NCI-H187 (cell line): ENCODE measurements at places on chromosomes 16 and 17.

- no peak for DNase-seq
These were observed 32.1 kb downstream of the MAP1LC3B start for GRCh38 chr16:87424266-87424665.

GRCh38 chr16:74586948-74587347 lies 20.0 kb downstream of the GLG1 start:
- no peak for DNase-seq

DNA sequence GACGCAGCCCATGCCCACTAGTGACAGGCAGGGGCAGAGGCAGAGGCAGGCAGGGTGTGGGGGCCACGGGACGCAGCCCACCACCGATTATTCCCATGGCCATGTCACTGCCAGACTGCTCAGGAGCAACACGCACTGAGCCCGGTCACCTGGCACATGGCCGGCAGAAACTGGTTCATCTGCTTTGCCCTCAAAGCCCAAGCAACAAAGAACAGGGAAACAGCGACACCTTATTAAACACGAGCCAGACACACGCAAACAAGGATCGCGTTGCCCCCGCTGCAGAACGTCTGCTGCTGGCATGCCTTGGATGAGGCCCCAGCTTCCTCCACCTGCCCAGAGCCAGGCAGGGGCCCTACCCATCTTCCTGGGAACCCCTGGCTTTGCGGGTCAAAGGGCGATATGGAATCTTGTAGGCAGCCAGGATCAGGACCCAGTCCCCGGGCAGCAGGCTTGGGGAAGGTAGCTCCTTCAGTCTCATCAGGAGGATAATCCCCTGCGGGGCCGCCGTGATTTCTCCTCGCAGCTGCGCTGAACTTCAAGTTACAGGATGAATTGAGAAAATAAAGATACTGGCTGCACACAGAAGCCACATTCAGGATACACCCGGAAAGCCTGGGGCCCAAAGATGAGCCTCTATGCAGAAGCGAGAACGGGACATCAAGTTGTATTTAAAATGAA lies 4.8 kb downstream of the TBC1D16 start:
- no peak for DNase-seq

DNA sequence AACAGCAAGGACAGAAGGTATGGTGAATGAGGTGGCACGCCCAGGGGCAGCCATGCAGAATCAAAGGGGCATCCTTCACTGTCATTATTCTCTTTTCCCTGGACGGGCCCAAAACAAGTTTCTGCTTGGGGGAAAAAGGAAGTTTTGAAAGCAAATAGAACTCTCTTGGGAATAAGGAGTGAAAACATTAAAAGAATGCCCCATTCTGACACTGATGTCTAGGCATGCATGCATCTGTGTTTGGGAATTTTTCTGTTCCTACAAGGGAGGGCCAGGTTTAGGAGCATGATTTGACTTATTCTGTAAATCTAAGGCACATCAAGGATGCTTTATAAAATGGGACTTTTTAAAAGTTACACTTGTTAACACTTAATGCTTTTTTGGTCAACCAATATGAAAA lies 34.3 kb upstream of the SLC12A3 start:
- DNase-seq: no peak

DNA sequence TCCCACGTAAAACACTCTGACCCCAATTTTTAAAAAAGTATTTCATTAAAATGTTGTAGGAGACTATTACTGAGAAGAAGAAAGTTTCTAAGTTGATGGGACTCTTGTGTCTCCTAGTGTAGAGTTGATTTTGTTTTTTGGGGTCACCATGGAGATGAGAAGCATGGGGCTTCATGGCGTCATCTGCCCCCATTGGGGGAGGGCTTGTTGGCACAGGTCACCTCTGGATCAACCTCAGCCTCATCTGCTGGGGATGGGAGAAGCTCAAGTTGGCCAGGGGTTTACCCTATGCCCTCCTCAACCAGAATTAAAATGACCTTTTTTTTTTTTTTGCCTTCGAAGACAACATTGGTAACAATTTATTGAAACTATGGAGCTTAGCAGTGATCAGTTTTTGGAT lies 28.3 kb downstream of the MSI2 start:
- no peak for DNase-seq

DNA sequence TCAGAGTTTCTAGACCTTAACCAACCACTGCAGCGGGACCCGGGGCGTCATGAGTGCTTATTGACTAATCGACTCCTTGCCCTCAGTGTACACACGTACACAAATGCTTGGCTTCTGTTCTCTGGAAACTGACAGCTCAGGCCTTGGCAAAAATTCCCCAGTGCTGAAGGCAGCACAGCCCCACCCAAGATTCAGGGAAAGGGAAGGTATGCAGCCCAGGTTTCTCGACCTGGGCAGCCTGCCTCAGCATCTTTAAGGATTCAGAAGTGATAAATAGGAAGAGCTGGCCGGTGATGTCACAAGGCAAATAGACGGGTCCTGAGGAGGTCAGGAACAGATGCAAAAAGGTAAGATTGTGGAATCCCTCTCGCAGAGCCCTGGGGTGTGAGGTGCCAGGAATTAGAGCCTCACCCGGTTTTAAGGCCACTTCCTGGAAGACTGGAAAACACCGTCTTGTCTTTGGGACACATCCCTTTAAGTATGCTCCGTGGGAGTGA lies 9.0 kb upstream of the CDH3 start:
- DNase-seq: no peak

GRCh38 chr17:80071116-80071841 lies 30.1 kb upstream of the GAA start:
- DNase-seq: no peak

GRCh38 chr16:55367866-55368603 lies 44.0 kb downstream of the IRX6 start:
- DNase-seq: no peak

GRCh38 chr17:64747938-64748540 lies 85.9 kb upstream of the SMURF2 start:
- DNase-seq: no peak

DNA sequence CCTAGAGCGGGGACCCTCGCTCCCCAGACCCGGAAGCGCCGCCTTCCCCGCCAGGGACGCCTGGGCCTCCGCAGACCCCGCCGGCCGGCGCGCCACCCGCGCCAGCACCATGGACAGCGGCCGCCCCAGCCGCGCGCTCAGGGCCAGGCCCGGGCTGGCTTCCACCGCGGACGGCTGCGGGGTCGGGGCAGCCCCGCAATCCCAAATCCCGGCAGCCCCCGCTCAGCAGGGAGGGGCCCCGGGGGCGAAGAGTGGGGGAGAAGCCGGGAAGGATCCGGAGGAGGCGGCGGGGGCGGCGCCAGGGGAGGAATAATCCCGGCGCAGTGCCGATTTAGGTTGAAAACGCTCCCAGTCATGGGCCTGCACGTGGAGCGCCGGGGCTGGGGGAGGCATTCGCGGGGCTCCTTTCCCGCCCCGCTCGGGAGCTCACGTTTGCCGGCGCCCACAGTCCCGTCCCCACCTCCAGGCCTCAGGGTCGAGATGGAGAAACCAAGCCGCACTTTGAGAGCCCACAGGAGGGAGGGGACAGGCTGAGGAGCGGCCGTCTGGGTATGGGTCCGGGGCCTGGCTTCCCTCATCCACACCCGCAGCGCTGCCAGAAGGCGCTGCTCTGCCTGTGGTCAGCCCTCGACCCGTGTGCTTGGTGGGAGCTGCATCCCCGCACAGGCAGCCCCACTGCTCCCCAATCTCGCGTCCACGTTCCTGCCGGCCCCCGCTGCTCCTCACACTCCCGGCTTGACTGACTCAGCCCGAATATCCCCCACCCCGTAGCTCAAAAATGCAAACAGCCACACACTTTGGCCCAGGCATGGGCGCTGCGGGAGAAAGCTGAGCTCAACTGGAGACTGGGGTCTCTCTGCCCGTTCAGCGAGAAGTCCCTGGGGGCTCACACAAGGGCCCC lies 4.7 kb downstream of the FBXL16 start:
- DNase-seq: no peak

GRCh38 chr16:66251476-66252160 lies 114.9 kb upstream of the CDH5 start:
- DNase-seq: no peak

DNA sequence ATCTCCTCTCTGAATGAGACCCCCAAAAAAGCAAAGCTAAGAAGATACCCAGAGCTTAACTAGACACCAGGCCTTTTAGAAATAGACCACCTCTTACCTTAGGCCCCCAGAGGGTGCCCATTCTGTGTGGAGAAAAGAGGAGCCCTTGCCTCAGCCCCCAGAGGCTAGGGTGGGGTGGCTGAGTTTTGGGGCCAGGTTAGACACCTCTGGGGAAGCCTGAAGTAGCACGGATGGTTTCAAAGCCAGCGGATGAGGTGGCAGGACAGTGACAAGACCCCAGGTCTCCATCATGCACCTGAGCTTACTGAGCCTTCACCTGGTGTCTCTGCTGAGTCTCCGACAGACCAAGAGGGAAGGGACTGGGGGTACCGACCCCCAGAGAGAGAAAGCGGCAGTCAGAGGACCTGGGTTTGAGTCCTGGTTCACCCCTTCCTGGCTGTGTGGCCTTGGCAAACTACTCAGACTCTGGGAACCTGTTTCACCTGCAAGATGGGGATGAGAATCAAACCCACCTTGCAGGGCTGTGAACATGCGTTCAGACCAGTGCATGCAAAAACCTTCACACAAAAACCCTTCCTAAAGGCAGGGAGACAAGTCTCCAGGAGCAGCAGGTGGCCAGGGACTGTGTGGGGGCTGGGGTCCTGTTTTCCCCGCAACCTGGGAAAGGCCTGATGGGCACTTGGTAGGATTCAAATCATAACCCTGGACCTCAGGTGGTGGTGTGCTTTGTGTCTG lies 7.7 kb downstream of the SCGB1C2 start:
- DNase-seq: no peak

DNA sequence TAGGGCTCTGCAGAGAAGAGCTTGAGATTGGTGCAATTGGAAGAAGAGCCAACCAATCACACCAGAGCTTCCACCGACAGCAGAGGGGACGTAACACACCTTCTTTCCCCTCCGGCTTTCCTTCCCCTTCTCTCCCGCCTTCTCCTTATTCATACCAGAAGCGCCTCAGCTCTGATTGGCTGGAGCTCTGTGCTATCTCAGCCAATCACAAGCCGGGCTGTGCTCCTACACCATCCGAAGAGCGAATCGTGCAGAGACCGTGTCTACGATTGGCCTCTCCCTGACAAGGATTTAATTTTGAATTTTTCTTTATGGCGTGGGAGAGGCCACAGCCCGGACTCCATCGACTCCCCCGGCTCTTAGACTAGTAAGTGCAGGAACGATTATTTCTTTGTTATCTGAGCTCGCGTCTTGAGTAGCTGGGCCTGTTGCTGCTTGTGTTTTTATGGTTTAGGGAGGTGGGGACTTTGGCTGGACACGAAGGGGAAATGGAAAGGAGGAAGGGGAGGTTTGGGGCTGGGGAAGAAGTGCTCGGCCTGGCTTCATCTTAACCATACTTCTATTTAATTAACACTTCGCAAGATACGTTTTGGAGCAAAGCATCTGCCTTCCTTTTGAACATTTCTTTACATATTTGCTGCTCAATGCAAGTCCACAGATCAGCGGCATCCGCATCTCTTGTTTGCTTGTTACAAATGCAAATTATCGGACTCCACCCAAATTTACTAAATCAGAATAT lies at the start of gene PRR11:
Gene PRR11, plus strand, starts transcription at position 308 of the 739 bp plus-strand sequence. CDS start 14,007 bp downstream, outside the sequence.
- DNase-seq: peak; percentile 99

DNA sequence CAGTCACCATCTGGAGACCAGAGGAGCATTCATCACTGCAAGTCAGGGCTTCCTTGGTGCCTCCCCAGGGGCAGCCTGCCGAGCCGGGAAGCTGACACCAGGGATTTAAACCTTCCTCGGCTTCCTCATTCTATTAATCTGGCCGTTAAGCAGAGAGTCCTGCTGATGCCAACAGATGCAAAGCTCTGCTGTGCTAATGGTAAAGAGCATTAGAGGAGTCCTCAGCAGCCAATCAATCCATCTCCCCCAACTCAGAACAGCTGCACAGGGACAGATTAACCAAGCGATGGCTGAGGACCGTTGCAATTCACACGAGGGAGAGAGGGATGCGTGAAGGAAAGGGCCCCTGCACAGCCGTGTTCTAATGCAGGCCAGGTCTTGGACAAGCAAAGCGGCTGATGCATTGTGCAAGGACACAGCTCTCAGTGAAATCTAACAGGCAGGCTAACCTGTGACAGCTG lies 116.6 kb downstream of the XYLT1 start:
- DNase-seq: no peak

DNA sequence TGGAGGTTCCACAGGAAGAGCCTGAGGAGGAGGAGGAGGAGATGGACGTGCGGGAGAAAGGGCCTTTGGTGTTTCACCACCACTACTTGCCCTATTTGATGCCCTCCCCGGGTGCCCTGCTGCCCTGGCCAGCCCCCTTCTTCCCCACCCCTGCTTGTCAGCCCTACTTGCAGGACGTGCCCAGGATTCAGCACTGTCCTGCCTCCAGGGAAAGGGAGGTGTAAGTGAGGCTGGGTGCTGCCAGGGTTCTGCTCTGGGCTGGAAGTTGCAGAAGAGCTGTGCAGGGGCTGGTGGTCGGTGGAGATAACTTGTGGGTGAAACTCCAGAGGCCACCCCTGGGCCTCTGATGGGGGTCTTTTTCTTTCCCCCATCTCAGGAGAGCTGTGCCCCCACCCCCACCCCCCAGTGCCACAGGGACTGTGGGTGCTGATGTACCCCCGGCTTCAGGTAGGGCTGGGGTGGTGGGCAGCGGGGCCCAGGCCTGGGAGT lies 3.0 kb downstream of the PRR29 start:
- DNase-seq: no peak

- no peak for DNase-seq
These were observed 296.7 kb upstream of the FOXF1 start for GRCh38 chr16:86213437-86214205.

GRCh38 chr16:5965321-5965720 lies 867.7 kb upstream of the EEF2KMT start:
- DNase-seq: peak; percentile 13

- DNase-seq: no peak
These were observed 7.7 kb downstream of the CEP20 start for GRCh38 chr16:15880434-15881308.

- no peak for DNase-seq
These were observed 1.3 kb downstream of the ARMC5 start for GRCh38 chr16:31460582-31461002.

DNA sequence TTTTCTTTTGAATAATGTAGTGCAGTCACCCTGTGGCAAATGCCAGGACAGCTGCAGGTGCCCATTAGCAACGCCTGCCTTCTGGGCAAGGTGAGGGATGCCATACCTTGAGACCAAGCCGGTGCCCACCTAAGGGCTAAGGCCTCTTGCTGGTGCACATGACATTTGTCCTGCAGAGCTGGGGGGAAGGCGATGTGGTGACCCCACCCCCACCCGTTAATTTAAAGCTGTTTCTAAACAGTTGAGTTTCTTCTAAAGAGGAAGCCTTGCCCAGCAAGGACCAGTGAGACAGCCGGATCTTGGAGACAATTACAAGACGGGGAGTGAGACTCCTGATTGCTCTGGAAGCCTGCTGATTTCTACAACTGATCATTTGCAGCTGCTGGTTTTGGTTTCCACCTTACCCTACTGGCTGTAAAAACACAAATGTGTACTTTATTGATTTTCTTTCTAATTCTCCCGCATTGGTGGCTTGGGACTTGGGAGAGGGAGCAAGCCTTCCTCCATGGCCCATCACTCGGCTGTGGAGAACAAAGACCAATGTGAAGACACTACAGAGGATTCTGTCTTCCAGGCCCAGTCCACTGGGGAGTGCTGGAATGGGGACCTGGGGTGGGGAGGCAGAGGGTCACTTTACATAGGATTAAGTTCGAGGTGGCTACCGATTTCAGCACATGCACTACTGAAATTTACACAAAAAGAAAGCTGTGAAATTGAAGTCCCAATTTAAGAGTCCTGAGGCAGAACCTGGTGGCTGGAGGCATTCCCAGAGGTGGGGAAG lies 2.7 kb downstream of the CDK5R1 start:
- DNase-seq: no peak

- no peak for DNase-seq
These were observed 2.0 kb downstream of the AXIN2 start for GRCh38 chr17:65559461-65559803.

GRCh38 chr16:86073103-86073625 lies 174.2 kb downstream of the IRF8 start:
- DNase-seq: no peak
